Putamen (tissue), 1 donor: ENCODE measurements at places on chromosomes 7 and 10.

DNA sequence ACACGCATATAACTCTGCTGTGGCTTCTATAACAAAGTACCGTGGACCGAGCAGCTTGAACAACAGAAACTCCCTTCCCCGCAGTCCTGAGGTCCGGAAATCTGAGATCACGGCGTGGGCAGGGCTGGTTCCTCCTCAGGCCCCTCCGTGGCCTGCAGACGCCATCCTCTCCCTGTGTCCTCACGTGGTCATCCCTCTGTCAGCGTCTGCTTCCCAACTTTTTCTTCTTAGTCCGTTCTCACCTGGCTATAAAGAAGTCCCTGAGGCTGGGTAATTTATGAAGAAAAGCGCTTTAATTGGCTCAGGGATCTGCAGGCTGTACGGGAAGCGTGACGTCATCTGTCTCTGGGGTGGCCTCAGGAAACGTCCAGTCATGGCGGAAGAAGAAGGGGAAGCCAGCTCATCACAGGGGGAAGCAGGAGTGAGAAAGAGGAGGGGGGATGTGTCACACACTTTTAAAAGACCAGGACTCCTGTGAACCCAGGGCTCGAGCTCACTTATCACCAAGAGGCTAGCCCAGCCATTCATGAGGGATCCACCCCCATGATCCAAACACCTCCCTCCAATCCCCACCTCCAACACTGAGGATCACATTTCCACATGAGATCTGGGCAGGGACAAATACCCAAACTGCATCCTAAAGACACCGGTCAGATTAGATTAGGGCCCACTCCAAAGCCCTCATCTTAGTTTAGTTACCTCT is 91.2 kb upstream of the INSIG1 start:
- DNase-seq, result peak; percentile 39

DNA sequence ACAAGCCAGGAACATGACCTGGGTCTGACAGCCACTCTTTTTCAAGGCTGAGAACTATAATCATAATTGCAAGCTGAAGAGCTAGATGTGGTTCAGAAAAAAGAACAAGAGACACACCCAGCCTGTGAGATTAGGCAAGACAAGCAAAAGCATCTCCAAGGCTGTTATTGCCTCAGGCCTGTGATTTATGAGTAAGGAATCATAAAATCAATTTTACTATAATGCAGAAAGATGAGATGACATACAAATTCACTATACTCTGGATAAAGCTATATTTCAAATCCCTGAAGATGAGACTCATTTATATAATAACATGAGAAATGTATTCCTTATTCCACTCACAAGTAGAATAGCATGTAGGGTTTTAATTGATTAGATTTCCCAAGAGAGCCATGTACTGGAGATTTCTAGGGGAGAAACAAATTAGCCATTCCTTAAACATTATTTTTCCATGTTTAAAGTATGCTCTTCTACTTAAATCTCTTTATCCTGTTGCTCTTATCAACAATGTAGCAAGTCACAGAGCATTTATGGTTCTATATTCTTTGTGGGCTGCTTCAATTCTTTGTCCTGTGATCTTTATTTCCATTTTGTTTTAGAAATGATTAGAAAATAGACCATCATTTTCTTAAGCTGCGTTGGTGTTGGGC is 47.4 kb downstream of the FHIP2A start:
- DNase-seq, result no peak

DNA sequence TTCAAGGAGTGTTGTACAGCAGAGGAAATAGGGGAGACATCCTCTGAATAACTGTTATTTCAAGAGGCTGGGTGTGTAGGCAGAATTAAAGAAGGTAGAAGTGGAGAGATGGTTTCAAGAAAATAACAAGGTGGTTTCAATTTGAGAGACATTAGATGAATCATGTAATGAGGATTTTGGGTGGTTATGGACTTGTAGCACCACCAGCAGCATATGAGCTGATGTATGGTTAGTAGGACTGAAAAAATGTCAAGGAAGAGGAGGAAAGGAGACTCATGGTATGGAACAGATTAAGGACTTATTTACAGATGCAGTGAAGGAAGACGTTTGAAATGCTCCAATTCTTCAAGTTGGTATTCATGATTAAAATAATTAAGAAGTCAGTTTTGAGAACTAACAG is 166.2 kb downstream of the EXOC4 start:
- no peak for DNase-seq

GRCh38 chr7:36644625-36645422 is 79.5 kb downstream of the AOAH start:
- DNase-seq, result peak; percentile 67

DNA sequence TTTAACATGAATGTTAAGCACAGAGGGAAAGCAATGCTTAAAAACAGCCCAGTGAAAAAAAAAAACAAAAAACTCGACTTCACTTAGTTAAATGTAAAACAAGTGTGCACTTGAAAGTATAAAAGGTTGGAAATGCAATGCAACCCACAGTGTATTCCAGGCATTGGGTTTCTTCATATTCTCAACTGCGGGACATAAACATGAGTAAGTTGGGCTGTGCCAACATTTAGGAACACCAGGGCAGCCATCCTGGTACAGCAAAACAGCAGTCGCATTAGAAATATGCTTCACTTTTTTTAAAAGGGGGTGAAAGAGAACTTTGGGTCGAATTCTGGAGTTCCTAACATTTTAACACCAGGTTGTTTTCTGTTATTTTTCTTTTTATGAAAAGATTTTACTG is 937 bp downstream of the STEAP1 start:
- DNase-seq, result no peak

GRCh38 chr7:50696810-50697582 is 85.7 kb downstream of the GRB10 start:
- no peak for DNase-seq

DNA sequence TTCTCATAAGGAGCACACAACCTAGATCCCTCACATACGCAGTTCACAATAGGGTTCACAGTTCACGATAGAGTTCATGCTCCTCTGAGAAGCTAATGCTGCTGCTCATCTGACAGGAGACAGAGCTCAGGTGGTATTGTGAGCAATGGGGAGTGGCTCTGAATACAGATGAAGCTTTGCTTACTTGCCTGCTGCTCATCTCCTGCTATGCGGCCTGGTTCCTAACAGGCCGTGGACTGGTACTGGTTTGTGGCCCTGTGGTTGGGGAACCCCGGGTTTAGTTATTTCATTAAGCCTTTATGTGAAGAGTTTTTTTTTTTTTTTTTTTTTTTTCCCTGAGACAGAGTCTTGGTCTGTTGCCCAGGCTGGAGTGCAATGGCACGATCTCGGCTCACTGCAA is 19.4 kb downstream of the SLK start:
- no peak for DNase-seq

GRCh38 chr7:106041140-106041717 is 70.9 kb downstream of the SYPL1 start:
- no peak for DNase-seq

DNA sequence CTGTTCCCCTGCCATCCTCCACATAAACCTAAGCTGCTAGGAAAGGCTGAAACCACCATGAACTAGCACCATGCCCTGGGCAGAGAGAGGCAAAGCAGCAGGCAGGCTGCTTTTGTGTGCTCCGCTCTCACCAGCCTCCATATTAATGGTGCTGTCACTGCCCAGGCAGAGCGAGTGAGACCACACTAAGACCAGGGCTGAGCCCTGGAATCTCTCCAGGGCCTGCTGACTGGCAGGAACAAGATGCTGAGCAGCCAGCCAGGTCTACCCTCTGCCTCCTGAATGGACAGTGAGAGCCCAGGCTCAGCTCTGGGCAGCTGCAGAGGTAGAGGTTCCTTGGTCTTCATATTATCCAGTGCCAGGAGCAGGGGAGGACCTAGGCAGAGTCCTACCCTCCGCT is 1.6 kb upstream of the CRHR2 start:
- no peak for DNase-seq

- DNase-seq, result no peak
Observed at GRCh38 chr7:25240340-25240739, 12.1 kb upstream of the NPVF start.

DNA sequence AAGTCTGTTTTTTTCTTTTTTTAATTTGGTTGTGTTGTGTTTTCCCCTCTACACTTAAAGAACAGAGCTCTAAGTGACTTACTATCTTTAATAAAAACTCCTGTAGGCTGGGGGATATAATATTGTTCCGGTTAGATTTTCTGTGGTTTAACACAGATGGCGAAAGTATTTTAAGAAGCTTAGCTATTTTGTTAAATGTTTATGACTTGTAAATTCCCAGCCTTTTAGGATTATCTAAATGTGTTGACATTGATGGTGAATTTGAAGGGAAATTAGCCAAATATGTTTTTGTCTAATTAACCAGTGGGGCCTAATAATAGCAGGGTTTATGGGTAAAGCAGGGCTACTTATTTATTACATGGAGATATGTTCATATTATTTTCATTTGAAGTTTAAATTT is 538.5 kb downstream of the INHBA start:
- DNase-seq, result no peak

DNA sequence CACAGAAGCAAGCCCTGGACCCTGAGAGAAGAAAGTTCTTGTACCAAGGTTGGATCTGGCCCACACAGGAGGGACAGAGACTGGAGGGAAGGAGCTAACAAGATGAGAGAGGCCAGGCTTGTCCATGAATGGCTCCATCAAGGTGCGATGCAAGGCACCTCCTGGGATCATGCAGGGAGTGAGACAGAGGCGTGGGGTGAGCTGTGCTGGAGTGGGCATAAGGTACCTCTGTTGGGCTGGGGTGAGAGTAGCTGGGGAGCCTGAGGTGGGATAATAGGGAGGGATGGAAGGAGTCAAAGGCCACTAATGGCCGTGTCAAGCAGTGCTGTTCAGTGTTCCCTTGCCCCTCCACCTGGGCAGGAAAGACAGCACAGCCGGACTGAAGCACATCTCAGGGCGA is 9.9 kb downstream of the TMEM72 start:
- no peak for DNase-seq
